ENCODE measurements at places on chromosomes 2 and 18. TPM values are rescaled to one million over a fixed set of nuclear protein-coding genes. Genes with fewer than 3 reads are reported as not detected.

Gene SMYD5
- 45.8 TPM for total RNA-seq

GRCh38 chr18:70220628-70221027 lies 15.1 kb upstream of the RTTN start:
- H3K4me3 ChIP-seq: no peak overlapping the region
- no peaks in the 10 kb centered on the region for H3K27me3 ChIP-seq
- H3K4me1 ChIP-seq: no peaks in the 10 kb centered on the region
- H3K36me3 ChIP-seq: no peaks in the 10 kb centered on the region
- no peak for DNase-seq

Gene IL36G
- 0.70 TPM for total RNA-seq

Gene POTEI
- 0.56 TPM for total RNA-seq

Gene EVX2
- 0.03 TPM for total RNA-seq

DNA sequence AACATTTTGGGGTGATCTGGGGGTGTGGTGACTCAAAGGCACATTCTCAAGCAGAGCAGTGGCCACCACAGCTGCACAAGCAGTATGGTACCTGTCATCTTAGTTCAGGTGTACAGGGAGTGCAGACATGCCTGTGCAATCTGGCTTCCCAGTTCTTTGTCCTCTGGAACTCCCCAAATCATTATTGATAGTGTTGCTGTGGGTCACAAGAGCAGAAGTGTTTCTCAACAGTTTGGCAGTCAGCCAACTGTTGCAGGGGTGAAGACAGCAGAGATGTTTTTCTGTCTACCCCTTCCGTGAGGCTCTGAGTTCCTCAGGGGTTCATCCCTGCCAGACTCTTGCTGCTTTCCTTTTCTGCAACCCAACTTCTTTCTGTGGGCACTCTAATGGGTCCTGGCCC lies 206.5 kb upstream of the ZSWIM2 start:
- no peak overlapping the region for H3K4me3 ChIP-seq
- H3K27me3 ChIP-seq: no peaks in the 10 kb centered on the region
- H3K4me1 ChIP-seq: no peaks in the 10 kb centered on the region

Gene GALNT13
- total RNA-seq: 5.2 TPM

Gene IL36A
- not detected for total RNA-seq

Gene PTH2R
- total RNA-seq: 0.19 TPM

Gene ASXL2
- 22.4 TPM for total RNA-seq

GRCh38 chr2:11663427-11663826 lies 6.6 kb downstream of the NTSR2 start:
- peaks cover 10% of the 10 kb centered on the region for H3K27me3 ChIP-seq
- H3K4me1 ChIP-seq: no peaks in the 10 kb centered on the region
- no peak overlapping the region for H3K4me3 ChIP-seq
- DNase-seq: no peak

- no peak overlapping the region for H3K27ac ChIP-seq
- H3K27me3 ChIP-seq: no peaks in the 10 kb centered on the region
- no peak overlapping the region for H3K4me3 ChIP-seq
- DNase-seq: no peak
- H3K4me1 ChIP-seq: no peaks in the 10 kb centered on the region
Observed at GRCh38 chr2:25491003-25491696, 149.4 kb upstream of the DNMT3A start.

DNA sequence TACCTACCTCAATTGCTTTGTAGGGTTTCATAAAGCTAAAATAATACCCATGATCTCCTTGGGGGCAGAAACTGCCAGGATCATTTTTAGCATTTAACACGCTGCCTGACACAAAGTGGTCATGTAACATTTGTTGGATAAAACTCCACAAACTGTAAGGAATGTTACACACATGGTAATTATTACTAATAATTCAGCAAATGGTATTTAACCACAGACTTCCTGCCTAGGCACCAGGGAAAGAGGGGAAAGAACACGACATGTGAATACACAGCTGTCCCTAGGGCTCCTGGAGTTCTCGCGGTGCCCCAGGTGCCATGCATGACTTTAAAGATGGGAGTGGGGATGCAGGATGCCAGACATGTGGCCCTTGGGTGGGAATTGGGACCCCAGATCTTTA lies 43.5 kb downstream of the ASAP2 start:
- no peak for DNase-seq
- no peak overlapping the region for H3K27ac ChIP-seq
- H3K27me3 ChIP-seq: no peaks in the 10 kb centered on the region
- H3K36me3 ChIP-seq: no peaks in the 10 kb centered on the region

DNA sequence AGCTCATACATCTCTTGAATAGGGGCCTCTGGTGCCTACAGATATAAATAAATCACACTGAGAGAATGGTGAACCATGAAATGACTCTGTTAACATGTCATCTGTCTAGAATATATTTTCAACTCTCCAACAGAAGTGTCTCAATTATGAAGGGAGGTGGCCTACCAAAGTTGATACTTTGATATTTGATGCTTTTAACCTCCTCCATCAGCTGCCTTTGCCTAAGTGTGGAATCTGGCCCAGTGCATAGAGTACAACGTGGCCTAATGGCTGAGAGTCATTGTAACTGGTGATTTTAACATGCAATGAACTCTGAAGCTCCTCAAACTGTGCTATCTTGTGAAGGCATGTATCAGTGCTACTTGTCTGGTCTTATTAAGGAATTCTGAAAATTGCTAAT lies 93.4 kb downstream of the MYO3B start:
- H3K27me3 ChIP-seq: no peaks in the 10 kb centered on the region
- H3K4me1 ChIP-seq: no peaks in the 10 kb centered on the region
- DNase-seq: no peak

Gene TRABD2A
- 15.7 TPM for total RNA-seq

Gene TEKT4
- not detected for total RNA-seq
